ENCODE measurements at places on chromosomes 4 and X. TPM values are rescaled to one million over a fixed set of nuclear protein-coding genes. Genes with fewer than 3 reads are reported as not detected.

DNA sequence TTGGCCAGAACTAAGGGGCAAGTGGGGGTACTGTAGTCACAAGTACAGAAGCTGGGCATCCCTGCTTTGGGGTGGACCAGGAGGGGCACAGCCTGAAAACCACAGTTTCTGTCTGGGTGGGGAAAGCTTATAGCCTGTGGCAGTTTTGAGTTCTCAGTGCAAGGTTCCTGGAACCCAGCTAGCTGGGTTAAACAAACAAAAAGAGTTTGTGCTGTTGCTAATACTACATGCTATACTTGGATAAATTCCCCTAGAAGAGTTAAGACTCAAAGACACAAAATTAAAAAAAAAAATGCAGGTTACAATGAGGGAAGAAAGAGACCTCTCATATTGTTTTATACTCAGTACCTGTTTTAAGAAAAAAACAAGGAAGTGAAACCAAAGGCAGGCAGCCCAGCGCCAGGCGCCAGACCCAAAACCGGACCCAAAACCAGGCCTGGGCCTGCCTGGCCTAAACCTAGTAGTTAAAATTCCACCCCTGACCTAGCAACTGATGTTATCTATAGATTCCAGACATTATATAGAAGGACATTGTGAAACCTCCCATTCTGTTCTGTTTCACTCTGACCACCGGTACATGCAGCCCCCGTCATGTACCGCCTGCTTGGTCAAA lies 50.8 kb downstream of the SLC2A9 start:
- no peak for DNase-seq

DNA sequence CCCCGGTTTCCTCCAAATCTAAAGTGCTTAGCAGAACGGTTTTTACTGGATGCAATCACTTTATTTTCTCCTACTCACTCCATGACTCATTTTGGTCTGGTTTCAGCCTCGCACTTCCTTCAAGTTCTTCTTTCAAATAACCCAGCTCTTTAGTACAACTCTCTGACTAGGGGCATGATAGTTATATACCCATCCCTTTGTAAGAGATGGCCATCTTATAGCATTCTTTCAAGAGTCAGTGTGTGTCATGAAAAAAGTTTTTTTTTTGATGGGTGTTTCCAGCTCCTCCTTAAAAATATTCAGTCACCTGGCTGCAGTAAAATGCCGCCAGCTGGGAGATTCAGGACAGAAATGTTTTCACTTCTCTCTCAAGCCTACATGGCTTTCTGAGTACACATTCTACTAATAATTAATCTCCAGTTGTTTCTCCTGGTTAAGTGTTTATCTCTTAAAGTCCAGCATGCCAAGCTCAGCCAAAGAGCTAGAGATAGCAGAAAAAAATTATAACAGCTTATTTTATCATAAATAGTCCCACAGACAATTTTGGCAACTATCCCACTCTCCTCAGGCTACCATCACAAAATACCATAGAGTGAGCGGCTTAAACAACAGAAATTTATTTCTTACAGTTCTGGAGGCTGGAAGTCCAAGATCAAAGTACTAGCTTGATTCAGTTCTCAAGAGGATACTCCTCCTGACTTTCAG lies 139.3 kb downstream of the GASK1B start:
- no peak for DNase-seq

GRCh38 chr4:12239897-12240636 lies 811.4 kb upstream of the HS3ST1 start:
- DNase-seq: no peak

GRCh38 chrX:118968031-118968430 lies 6.4 kb upstream of the LONRF3 start:
- no peak for DNase-seq

- DNase-seq: no peak
Observed at GRCh38 chr4:156521631-156522030, 450.0 kb downstream of the PDGFC start.

Gene LRP2BP
- 0.23 TPM for total RNA-seq

All from left lobe of liver (tissue), 2 donors.